ENCODE measurements at places on chromosomes 5 and 9.

DNA sequence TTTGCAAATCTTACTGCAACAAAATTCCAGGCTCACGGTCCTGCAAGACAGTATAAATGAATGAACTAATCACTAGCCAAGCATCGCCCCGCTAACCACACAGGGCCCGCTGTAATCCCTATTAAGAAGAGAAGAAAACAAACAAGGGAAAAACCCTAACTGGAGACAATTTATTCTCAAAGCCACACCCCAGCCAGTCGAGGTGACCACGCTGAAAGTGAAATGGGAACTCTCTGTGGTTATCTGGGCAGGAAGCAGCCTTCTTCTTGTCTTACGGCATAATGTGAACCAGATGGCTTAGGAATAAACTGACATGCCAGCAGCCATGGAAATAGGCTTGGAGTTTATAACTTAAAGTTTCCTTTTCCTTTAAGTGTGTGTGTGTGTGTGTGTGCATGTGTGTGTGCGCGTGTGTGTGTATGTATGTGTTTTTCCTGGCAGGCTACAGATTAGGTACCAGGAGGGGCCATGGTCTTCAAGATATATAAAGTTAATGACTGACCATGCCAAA, 120.2 kb downstream of the SEMA6A start:
- DNase-seq, result peak; percentile 79

- no peak for DNase-seq
These were observed 1.8 kb upstream of the ENTPD2 start for GRCh38 chr9:137055385-137056364.

- no peak for DNase-seq
These were observed 137.9 kb downstream of the PRR16 start for GRCh38 chr5:120602033-120602432.

- DNase-seq, result no peak
These were observed 2.2 kb upstream of the DNAJB5 start for GRCh38 chr9:34987160-34987901.

GRCh38 chr9:6230037-6230780, 14.6 kb downstream of the IL33 start:
- DNase-seq, result no peak

DNA sequence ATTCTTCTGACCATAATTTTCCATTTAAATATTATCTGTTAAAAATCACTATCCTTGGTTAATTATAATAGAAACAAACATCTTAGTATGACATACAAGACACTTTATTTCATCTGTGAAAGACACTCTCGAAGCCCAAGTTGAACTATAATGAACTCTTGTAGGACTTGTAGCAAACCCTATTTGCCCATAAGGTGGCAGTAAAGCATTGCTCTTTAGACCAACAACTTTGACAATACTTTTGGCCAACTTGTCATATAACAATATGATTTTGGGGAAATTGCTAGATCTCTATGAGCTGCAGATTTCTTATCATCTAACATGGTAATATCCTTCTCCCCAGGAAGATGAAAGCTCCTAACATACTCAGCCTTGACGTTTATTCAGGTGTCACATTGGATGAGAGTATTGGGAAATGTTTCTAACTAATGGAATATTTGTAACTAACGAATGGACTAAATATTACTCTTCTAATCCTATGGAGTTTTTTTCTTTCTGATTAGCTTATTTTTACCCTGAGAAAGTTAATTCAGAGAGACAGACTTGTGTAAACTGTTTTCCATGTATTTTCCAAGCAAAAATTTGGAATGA, 11.0 kb downstream of the SPINK14 start:
- DNase-seq, result peak; percentile 26

GRCh38 chr5:110008131-110008530, 318.4 kb downstream of the MAN2A1 start:
- DNase-seq, result no peak

DNA sequence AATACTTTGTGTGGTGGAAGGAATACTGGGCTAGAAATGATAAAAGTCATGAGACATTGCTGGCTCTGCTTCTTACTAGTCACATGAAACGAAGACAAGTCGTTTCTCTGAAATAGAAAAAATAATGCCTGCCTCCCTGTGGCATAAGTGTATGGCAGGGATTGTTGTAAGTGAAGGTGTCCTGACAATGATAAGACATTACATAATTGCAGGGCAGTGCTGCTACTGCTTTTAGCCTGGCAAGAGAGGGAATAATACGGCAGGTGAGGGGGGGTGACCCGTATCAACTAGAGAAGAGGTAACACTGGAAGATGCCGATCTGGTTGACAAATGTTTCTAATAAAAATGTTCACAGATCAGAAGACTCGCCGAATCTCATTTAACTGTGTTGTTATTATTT, 314.3 kb downstream of the KIAA0825 start:
- no peak for DNase-seq

DNA sequence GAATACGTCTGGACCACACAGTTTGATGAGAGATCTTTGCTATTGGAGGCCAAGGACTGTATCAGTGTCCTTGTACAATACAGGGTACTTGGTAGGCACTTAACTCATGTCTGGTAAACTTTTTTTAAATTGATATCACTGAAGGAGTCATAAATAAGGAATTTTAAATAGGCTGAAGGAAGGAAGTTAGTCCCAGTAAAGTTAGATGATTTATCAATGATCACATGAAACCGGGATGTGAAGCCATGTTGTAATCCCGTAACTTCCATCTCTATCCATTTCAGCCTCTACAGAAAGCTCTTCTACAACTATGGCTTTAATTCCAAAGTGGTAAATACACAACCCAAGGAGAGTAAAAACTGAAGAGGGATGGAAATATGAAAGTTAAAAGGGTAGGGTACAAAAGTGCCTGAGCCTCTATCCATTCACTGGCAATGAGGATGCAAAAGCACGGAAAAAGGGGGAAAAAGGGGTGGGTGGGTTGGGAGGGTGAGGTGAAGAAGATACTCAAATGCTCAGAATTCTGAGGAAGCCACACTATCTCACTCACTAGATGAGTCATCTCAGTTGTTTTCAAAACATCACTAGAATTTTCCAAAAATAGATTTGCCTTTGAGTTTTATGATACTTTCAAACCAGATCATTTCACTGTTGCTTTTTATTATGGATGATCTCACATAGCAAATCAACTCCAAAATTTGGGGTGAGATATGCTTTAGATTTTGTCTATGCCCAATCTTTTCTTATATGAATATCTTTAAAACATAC, 1053.5 kb downstream of the NR2F1-AS1 start:
- no peak for DNase-seq

DNA sequence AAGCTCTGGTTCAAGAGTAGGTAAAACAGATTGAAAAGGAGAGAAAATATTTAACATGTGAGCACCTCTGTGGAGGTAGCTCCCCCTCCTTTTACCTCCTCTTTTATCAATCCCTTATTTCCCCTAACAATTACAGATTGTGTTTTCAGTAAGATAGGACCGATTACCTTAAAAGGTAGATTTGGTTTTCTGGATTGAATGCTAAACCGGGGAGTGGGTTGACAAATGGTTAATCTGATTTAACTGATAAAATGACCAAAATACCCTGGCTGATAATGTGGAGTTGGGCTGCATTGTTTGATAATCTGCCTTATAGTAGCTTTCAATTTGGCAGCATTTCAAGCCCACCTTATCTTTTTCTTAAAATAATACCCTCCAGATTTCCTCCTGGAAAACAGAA, 83.9 kb downstream of the EGFLAM start:
- DNase-seq, result no peak

GRCh38 chr9:134826336-134827285, 54.0 kb upstream of the FCN2 start:
- no peak for DNase-seq

DNA sequence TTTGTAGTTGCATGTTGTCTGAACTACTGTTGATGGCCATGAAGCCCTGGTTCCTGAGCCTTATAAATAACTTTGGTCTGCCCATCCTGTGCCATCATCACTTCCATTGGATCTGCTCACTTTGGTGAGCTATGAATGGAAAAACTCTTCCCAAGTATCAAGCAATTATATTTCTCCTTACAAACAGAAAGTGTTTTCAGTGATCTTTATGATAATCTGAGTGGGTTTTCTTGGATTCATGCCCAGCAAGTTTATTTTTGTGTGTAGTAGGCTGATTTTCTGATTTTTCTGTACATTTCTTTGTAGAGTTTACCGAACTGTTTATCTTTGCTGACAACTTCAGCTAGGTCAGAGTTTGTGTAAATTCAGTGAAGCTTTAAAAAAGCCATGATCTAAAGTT, 31.0 kb downstream of the CAMK4 start:
- no peak for DNase-seq

GRCh38 chr9:89743573-89744254, 138.9 kb downstream of the GADD45G start:
- no peak for DNase-seq

DNA sequence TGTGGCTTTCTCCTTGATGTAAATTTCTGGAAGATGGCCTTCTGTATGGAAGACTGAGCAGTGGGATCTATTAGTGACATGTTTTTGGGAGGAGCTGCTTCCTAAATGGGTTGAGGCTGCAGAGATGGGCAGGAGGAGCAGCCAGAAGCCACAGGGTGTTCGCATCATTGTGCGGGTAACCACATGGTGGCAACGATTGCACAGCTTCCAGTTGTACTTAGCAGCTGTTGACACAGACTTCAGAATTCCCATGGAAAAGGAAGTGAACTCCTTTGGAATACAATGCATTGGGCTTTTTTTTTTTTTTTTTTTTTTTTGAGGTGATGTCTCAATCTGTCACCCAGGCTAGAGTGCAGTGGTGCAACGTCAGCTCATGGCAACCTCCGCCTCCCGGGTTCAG, 297.3 kb downstream of the NR3C1 start:
- DNase-seq, result no peak

DNA sequence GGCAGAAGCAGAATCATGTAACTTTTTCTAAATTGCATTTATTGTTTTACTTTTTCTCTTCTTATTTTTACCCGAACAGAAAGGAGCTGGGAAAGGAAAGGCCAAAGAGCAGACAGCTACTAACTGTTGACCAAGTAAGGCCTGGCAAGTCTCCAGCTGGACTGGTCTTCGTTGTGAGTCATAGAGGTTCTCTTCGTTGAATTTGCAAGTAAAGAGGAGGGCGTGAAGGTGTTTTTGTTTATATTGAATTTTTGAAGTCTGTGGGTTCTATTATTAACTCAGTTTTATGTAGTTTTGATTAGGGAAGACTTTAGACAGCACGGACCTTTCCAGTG, 416.5 kb upstream of the CCNH start:
- DNase-seq, result peak; percentile 19

DNA sequence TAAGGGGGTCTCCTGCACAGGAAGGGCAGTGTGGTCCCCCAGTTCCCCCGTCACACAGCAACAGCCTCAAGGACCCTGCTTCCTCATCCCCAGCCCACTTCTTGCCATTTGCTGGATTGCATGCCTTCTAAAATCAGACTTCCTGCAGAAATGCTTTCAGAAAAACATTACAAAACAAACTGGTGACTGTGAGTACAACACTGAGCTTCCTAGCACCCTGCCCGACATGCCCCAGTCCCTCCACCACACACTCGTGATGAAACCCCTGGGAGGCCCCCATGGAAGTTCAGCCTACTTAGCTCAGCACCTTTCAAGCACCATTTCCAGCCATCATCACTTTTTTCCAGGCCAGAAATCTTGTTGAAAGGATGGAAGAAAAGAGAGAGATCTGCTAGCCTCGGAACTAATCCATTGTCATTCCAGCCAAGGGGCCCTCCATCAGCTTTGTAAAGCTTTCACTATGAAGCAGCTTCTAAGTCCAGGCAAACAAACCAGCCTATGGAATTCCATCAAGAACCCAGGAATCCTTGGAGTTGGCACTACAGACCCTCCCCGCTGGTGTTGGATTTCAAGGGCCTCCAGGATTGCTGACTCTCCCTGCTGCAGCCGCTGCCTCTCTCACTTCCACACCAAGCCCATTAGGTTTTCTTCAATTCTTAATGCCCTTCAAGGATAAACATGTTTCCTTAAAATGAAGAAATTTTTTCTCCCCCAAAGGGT, 114.6 kb downstream of the C5orf15 start:
- no peak for DNase-seq

DNA sequence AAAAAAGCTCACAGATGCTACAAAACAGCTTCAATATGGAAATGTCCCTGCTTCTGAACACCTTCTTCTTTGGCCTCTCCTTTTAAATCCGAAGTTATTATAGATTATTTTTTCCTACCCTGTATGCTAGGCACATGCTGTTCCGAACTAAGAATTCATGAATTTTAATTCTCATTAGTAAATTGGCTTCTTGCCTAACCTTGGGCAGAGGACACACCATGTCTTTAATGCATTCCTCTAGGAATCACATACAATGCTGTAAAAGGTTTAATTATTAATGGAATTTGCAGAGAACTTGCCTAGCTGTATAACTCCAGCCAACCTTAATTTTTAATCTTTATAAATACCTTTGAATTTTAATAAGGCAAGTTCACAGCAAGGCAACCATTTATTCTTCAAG, 234.4 kb downstream of the NTRK2 start:
- no peak for DNase-seq

DNA sequence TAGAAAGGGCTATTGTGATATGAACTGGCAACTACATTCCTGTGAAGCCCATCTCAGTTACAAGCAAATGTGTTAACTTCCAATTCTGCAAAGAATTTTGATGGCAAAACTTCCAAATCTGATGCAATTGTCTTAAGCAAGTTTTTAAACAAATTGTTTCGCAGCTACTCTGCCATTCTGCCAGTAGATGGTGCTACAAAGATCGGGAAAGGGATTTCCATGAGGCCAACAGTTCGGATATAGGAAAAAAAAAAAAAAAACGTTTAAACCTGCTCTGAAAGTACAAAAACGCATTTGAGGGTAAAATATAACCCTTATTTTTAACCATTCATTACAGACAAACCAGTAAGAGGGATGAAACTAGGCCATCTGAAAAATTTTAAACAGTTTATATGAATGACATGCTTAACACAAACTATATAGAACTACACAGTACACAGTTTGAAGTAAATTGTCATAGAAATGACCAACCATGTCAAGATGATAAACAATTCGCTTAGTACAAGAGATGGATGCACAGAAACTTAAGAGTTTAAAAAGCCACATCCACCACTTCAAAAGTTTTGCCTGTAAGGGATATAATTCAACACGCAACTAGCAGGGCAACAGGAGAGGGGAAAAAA, 2.2 kb downstream of the HNRNPA0 start:
- DNase-seq, result no peak

GRCh38 chr5:127988146-127988760, 95.3 kb upstream of the SLC12A2 start:
- peak; percentile 88 for DNase-seq

- no peak for DNase-seq
These were observed 15.6 kb upstream of the PTBP3 start for GRCh38 chr9:112349008-112349333.

GRCh38 chr5:161507591-161507990, 38.9 kb downstream of the GABRB2 start:
- no peak for DNase-seq

- DNase-seq, result no peak
These were observed 82.6 kb downstream of the GALNT10 start for GRCh38 chr5:154273028-154273617.

Data from non-pigmented ciliary epithelial cell (primary cell).